ENCODE measurements at places on chromosomes 7 and 10.

DNA sequence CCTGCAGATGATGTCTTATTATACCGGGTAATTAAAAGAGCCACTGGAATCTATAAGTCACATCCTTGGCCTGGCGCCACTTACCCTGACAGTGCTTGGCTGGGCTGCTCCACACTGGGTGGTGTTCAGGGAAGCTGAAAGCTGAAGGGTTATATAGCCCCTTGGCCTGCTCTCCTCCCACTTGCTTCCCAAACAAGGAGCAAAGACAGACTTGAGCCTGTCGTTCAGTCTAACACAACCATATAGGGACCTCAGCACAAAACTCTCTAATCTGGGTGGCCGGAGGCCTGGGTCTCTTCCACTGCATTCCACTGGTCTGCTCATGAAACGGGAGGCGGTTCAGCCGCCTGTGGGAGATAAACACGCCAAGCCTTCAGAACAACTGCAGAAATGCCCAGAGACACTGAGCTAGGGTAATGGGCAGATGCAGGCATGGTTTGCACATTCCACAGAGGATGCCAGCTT lies at the start of gene ACTA2:
TSS of gene ACTA2 (minus strand) at position 127 of the 465 bp plus-strand sequence. CDS start 3,843 bp downstream, outside the sequence.
- no peak for DNase-seq

GRCh38 chr10:61708846-61709245 lies 46.1 kb downstream of the CABCOCO1 start:
- no peak for DNase-seq

- no peak for DNase-seq
Measured at GRCh38 chr10:112791447-112791846, 158.6 kb upstream of the TCF7L2 start.

- no peak for DNase-seq
Measured at GRCh38 chr10:76466836-76467503, 1035.5 kb downstream of the LRMDA start.

DNA sequence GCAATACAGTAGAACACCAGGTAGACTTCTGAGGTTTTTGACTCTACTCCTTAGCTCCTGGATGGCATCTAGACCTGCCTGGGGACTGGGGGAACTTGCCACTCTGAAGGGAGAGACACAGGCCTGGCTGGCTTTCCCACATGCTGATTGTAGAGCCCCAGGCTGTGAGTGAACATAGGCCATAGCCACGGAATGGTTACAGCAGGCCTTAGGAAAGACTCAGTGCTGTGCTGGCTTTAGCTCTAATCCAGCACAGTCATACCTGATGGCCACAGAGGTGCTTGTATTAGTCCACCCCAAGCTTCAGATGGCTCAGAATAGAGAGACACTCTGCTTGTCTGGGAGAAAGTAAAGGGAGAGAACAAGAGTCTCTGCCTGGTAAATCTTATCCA lies 35.0 kb upstream of the ARHGAP12 start:
- no peak for DNase-seq

- no peak for DNase-seq
Measured at GRCh38 chr7:125033506-125033905, 103.9 kb upstream of the POT1 start.

DNA sequence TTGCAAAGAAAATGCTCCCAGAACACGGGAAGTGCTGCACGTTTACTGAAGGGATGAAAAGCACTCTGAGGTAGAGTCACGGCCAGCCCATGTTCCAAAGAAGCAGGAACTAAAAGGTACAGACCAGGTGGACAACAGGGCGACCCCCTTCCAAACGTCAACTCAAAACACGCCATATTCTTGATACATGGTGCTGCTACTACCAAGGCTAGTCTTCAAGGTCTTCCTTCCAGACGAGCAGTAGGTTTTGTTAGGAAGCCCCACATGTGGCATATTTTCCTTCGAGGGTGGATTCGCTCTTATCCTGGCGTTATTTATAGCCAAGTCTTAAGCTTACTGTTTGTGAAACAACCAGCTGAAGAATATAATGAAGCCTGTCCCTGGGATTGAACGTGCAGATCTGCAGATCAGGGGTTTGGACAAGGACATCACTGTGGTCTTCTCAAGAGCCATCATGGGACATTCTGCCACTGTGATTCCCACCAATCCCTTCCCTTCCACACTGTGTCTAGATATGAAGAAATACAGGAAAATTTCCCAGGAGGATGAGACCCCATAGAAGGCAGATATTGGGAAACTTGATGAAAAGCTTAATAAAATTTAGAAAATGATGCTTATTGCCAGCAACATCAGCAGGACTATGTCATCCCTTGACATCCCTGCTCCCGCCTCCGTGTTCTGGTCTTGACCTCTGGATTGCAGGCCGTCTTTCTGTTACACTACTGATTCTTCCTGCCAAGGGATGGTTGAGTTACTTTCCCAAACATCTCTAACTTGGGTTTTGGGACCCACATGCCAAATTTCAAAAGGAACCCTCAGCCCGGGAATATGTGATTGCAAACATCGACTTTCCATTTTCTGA lies 734.4 kb downstream of the PARD3 start:
- no peak for DNase-seq

DNA sequence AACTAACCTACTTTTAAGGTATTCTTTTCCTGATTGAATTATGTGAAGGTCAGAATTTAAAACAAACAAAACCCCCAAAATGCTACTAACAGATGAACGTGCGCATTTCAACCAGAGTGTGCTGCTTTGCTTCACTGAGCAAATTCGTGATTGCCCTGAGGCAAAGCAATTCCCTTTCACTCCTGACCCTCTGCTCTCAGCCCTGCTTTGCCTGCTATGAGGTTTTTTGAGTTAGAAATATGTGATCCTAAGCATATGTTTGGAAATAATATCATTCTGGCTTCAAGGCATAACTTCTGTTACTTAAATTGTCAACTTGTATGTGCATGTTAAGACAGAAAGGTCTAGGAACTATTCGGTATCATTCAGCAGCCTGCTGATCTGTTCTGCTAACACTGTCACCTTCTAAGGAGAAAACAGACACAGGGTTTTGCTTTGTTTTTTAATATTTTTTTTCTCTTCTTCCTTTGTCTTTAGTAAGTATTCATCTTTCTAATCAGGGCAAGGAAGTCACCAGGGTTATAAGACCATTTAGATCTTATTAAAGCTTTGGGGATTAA lies 124.2 kb downstream of the GNAT3 start:
- DNase-seq, result no peak

- DNase-seq, result no peak
Measured at GRCh38 chr10:69062901-69063300, 25.0 kb upstream of the SRGN start.

Measured in naive thymus-derived CD8-positive, alpha-beta T cell (primary cell).